ENCODE measurements at places on chromosomes 1 and 21.

DNA sequence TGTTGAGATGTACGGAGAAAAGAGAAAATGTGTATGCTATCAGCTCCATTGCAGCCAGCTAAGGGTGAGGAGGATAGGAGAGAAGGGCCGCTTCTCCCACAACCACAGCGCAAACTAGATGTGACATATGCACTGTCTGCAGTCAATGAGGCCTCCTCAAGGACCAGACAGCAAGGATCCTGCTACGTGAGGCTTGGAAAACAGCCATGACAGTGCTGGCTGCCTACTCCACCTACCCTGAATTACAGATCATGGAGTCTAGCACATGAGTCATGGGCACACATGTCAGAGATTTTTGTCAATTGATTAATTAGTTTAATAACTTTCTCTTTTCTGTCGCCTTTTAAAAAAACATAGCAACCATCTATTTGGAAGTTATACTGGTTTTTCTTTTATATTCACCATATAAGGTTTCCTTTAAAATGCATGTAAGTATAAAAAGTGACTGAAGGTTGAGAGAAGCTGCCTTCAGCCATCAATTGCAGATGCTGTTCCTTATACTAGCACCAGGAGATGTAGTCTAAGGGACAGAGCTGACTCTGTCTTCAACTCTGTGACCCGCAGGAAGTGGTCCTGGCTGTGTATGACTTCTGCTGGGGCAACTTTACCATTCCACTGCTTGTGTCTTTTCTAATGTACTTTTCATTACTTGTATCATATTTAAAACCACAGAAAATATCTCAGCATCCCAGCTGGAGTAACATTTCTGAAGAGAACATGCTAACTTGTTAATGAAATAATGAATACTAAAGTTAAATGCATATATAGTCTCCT, 3.1 kb downstream of the VPS26C start:
- no peak for DNase-seq

- no peak for DNase-seq
These were observed 16.0 kb downstream of the IBA57 start for GRCh38 chr1:228181645-228182034.

DNA sequence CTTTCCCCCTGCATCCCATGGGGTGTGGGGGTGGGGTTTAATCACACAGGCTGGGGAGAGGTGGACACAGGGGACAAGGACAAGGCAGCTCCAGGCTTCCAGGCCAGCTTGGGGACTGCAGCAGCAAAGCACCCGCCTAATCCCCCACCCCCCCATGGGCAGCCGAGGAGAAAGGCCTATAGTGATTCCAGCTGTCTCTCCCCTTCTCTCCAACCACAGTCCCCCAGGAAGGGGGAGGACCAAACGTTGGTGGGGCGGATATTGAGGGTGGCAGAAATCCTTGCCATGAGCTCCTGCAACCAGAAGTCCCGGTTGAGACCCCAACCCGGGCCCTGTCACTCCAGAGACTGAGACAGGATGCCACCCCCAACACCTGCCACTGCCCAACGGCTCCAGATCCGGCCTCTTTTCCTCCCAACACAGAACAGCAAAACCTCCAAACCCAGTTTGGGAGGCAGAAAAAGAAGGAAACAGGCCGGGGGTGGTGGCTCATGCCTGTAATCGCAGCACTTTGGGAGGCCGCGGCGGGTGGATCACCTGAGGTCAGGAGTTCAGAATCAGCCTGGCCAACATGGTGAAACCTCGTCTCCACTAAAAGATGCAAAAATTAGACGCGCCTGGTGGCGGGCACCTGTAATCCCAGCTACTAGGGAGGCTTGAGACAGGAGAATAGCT, 1.7 kb downstream of the EPHA2 start:
- DNase-seq, result no peak

DNA sequence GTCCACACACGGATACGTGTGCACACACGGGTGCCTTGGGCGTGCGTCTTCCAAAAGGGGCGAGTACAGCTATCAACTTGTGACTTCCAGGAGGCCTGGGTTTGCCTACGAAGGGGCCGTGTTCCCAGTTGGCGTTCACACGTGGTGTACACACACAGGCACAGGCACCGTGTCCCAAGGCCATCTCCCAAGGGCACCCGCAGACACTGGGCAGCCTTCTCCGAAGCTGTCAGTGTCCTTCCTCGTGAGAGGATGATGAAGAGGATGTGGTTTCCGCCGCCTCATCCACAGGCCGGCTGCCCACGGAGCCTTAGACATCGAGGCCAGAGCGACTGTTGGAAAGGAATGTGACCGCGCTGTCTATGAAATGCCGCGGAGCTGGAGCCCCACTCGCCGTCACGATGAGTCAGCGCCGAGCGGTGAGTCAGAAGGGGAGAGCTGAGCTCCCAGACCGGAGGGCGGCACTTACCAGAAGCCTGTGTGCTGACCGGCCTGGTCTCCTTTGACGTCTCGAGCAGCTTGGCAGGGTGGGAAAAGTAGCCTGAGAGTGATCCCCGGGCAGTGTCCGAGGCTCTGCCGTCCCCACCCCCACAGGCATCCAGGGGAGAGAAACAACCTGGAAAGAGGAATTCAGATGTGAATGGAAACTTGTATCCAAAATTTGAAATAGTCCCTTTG, 141.4 kb upstream of the ARHGEF16 start:
- no peak for DNase-seq

DNA sequence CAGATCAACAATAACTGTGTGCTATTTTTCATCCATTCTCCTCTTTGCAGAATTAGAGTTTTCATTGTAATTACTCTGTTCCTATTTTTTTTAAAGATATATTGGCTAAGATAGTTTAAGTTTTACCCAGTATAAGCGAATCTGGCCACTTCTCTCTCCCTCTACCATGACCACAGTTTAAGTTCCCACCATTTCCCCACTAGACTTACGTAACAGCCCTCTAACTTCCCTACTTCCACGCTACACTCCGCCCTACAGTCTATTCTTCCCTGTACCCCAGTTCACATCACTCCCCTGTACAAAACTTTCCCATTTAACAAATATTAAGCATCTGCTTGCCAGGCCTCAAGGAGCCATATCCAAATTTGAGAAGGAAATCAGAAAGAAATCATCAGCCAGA, 16.5 kb downstream of the CTSK start:
- no peak for DNase-seq

DNA sequence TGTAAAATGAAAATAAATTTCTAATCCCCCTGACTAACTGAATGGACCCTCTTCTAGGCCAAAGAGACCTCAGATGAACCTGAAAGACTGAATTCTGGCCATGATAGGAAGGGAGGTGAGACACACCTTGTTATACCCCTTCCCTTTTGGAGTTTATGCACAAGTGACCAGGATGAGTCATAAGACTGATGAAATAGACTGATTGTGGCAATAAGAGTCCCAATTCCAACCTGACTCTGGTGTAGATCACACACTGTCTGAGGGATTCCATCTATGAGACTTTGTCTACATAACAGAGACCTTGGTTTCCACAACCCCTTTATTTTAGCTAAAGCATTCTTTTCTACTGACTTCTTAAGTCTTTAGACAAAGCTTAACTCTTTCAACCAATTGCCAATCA, 13.5 kb upstream of the OR2G2 start:
- DNase-seq, result no peak

- no peak for DNase-seq
These were observed 12.7 kb downstream of the CD34 start for GRCh38 chr1:207898260-207898659.

DNA sequence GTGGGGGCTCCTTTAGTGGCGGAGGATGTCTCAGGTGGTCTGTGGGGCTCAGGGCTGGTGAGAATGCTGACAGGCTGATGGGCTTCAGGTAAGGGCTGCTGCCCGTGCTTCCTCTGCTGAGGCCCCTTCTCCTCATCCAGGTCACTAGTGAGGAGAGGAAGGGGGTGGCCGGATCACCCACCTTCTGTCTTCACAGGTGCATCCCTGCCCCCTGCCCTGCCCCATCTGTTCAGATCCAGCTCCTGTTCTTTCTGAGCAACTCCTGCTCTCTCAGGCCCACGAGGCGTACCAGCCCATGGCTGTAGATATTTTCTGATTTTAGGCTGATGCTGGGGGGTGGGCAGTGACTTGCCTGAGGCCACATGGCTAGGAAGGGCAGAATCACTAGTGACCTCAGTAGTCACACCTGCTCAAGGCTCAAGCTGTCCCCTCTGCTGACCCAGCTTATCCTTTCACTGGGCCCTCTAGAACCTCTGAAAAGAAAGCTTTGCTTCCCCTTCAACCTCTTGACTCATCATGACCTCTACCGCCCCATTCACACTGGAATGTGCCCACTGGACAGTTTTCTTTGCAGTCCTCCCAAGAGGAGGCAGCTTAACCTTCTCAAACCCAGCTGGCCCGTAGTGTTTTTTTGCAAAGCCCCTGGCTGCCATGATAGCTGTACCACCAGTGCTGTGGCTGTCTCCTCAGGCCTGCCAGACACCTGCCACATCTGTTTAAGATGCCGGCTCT, 14.8 kb downstream of the DCST2 start:
- DNase-seq, result no peak

- DNase-seq, result no peak
These were observed 28.9 kb upstream of the EDN2 start for GRCh38 chr1:41513383-41513735.

Data from NCI-H1092 (cell line).